ENCODE measurements at places on chromosomes 12 and 14.

- DNase-seq = no peak
Measured at GRCh38 chr12:41869432-41869831, 275.2 kb downstream of the GXYLT1 start.

DNA sequence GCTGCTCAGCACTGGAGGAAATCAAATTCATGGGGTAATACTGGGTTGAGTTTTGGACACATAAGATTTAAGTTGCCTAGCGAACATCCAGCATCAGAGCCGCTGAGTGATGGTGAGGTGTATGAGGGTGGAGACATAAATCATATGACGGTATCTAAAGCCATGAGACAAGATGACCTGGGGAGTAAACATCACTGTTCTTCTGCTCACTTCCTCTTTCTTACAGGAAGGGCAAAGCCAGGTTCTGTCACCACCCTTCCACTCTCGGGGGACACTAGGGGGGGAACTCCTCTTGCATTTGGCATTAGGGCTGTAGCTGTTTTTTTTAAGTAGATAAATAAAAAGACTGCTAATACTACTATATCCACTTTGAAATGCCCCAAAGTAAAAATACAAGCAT, 24.0 kb downstream of the PRDM4 start:
- no peak for DNase-seq

GRCh38 chr14:102437997-102438915, 71.3 kb downstream of the ANKRD9 start:
- peak; percentile 57 for DNase-seq

GRCh38 chr12:121166356-121166755, 33.7 kb downstream of the P2RX7 start:
- no peak for DNase-seq

DNA sequence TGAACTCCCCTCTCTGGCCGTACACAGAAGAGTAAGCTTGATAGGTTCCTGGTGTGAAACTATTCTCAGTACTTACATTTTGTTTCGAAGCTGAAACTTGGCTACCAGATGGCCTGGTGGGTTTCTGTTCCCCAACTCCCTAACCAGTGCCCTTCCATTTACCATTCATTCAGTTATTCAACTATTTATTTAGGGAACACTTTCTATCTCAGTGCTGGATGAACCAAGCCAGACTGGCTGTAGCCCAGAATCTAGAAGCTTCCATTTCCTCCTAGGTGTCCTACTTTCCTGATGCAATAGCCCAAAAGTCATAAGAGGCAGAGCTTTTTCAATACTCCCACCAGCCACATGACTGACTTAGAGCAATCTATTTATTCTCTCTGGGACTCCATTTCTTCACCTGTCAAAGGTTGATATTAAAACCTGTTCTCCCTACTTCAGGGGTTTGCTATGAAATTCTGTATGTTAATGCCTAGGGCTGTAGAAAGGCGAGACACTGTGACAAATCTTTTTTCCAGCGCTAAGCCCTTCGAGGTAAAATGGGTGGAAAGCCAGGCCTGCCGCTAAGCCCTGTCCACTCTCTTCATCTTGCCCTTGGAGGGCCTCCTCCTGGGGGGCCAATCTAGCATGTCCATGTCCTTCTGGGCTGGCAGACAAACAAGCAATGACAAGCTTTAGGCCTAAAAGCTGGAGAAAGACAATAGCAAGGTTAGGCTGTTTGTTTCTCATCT, 8.1 kb upstream of the IRF2BPL start:
- DNase-seq = no peak

- no peak for DNase-seq
Measured at GRCh38 chr14:96091149-96091693, 52.1 kb downstream of the C14orf132 start.

- no peak for DNase-seq
Measured at GRCh38 chr12:47188576-47189441, 109.0 kb upstream of the AMIGO2 start.

- no peak for DNase-seq
Measured at GRCh38 chr14:72916174-72916573, 10.1 kb upstream of the DCAF4 start.

DNA sequence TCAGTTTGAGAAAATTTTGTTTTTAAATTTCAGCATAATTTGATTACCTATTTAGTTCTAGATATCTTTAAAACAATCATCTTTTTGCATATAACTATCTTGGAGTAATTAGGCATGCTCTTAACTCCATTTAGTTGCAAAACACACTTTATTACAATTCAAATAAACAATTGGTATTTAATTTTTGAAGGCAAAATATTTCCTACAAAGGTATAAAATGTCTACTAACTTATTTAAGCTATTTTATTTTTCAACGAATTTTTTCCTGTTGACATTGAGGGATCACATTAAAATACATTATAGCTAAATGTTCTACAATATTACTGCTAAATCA, 8.3 kb downstream of the FOXA1 start:
- DNase-seq = no peak

All from stimulated activated CD4-positive, alpha-beta T cell treated with anti-CD3 and anti-CD28 coated beads, Interleukin-15, amount 100 ng/mL, for 48 hours (primary cell).